ENCODE measurements at places on chromosomes 3 and 15.
A peak's percentile ranks its signal among the peaks of the same experiment; 100 is the strongest.

GRCh38 chr3:151178208-151178845 is 24.7 kb downstream of the GPR171 start:
- DNase-seq: no peak

DNA sequence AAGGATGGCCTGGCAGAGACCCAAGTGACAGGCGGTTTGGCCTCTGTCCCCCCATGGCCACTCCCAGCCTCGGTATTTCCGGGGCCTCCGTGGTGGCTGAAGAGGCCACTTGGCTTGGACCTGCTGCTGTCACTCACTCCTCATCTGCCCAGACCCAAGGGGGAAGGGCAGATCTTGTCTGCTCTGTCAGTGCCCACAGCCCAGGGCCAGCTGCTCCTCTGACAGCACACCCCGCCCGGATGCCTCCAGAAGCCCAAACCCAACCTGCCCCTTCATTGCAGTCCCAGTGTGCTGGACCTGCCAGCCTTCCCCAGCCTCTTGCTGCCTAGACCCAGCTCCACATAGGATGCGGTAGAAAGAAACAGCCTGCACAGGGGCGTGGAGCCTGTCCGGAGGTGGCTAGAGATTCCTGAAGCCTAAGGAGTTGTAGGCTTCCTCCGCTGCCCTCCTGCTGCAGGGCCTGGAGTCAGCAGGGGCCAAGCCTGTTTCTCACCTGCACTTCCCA is 52.0 kb downstream of the MAGEF1 start:
- DNase-seq: no peak

- DNase-seq: no peak
Measured at GRCh38 chr15:92619145-92620101, 36.2 kb downstream of the FAM174B start.

DNA sequence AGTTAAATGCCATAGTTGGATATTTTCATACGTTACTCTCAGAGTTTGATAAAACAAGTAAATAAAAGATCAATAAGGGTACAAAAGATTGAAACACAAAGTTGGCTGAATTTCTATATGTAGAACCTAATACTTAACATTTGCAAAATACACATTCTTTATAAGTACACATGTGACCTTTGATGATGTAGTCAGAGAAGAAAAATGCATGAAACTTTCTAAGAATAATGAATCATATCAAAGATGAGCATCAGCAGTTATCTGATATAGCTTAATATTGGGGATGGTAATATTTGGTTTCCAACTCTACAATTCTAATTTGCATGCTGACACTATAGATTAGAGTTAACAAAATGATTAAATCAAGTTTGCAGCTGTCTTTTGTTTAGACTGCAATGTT is 188.0 kb upstream of the TGFBR2 start:
- no peak for DNase-seq

GRCh38 chr3:139757448-139758030 is 79.8 kb upstream of the NMNAT3 start:
- DNase-seq: no peak

GRCh38 chr15:77901921-77902750 is 175.4 kb downstream of the TBC1D2B start:
- DNase-seq: no peak

- DNase-seq: no peak
Measured at GRCh38 chr3:129535075-129535474, 6.6 kb downstream of the RHO start.

GRCh38 chr3:145936971-145937370 is 224.0 kb downstream of the PLOD2 start:
- DNase-seq: no peak

DNA sequence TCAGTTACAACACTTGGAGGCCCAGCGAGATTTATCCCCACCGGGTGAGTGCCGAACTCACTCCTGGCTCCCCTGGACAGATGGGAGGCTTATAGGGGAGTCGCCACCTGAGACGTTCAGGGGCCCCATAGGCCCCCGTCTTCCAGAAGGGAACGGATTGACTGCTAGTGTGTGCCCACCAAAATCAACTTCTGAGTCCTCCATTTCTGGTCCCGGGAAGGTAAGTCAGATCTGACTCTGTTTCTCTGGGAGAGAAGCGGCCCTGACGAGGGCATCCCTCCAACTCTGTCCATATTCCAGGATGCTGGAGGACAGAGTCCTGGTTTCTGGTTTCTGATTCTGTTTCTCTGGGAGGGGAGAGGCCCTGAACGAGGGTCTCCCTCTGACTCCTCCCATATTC is 44.3 kb downstream of the ZBTB11 start:
- no peak for DNase-seq

DNA sequence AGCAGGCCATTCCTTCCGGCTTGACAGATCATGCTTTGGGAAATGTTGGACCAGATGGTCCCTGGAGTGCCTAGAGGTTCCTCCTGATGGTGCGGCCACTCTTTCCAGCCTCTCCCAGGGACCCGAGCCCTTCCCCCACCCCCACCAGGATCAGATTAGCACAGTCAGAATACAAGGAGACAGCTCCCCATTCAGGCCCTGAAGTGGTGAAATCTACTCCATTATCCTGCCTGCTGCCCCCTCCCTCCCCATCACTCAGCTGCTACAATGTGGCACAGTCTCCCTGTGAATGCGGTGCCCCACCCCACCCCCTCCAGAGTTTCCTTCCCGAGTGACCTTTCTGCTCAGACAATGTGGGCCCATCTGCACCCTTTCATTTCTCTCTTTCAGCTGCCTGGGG is 29.4 kb downstream of the RNU5B-1 start:
- no peak for DNase-seq

- DNase-seq: no peak
Measured at GRCh38 chr15:25249236-25250010, 189.4 kb downstream of the UBE3A start.

- no peak for DNase-seq
Measured at GRCh38 chr15:60095711-60096110, 91.6 kb downstream of the FOXB1 start.

DNA sequence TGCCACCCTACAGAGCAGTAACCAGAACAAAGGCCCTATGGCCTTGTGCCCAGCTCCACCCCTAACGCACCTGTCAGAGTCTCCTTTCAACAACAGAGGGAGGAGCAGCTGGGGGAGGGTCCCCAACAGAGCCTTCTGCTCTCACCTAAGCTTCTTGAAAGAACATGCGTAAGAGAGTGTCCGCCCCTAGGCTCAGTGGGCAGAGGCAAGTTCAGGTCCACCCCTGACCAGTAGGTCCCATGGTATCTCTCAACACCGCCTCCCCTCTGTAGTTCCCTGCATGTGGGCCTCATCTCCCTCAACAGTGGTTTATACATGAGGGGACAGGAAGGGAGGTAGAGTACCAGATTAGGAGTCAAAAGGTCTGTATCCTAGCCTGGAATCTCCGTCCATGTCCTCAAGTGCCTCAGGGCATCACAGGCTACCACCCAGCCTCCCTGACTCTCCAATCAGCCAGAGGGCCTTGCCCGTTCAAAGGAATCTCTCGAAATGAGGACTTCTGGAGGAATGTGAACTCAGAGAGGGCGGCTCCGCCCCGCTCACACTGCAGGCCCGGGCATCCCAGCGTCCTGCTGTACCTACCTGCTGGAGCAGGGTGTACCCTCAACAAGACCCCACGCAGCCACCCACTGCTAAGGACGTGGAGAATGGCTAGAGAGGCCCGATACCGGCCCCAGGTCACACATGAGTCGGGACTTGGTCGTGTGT is 680 bp downstream of the POC1A start:
- no peak for DNase-seq

GRCh38 chr15:58517682-58518525 is 86.1 kb downstream of the LIPC start:
- DNase-seq: no peak

- no peak for DNase-seq
Measured at GRCh38 chr3:129441782-129442181, 1.8 kb downstream of the IFT122 start.

DNA sequence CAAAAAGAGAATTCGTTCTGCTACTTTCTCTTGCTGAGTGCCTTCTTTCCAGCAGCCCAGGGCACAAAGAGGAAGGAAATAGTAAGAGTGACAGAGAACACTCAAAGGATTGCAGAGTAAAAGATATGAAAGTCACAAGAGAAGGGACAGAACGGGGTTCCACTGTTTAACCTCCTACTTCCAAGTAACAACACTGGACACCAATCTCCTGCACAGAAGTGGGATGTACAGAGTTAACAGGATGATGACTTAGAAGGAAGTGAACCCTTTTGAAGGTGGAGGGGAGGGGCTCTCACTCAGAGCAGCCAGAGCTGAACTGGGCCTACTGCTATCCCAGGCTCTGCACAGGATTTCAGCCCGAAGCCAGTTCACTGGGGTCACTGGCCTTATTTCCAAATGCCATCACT is 130.1 kb upstream of the PRICKLE2 start:
- DNase-seq: no peak

DNA sequence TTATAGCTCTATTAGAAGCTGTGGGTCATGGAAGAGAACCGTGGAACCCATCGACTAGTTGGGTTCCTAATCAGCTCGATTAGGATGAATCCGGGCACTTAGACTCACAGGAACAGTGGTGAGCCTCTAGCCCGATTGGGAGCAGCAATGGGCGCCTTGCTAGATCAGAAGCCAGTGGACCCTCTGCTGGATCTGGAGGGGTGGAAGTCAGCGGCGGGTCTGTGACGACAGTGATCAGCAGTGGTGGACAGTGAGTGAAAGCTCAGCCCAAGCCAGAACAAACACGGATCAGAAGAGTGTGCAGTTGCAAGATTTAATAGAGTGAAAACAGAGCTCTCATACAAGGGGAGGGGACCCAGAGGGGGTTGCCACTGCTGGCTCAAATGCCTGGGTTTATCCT is 1170.2 kb downstream of the OTOL1 start:
- no peak for DNase-seq

DNA sequence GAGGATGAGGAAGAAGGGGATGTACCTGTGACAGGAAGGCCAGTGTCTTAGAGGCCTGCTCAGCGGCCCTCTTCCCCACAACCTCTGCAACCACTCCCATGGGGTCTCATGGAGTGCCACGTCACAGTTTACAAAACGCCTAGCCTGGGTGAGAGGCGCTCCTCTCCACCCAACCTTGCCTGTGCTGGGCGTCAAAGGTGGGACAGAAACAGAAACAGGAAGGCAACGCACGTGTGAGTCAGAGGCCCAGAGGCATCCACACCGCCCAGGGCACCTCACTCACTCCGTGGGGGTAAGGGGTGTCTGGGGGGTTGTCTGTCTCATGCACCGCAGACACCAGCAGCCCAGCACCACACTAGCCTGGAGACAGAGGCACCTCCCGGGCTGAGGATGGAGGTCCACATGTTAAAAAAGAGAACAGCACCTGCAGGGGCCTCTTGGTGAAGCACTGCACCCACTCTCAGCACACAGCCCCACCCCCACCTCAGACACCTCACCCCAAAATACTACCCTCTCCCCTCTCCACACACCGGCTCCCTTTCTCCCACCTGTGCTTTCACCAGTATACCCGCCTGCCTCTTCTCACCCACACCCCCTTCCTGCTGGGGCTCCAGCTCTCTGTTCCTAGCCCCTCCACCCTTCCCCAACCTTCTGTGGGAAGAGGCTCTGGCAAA is 4.7 kb upstream of the CALML4 start:
- peak; percentile 6 for DNase-seq

DNA sequence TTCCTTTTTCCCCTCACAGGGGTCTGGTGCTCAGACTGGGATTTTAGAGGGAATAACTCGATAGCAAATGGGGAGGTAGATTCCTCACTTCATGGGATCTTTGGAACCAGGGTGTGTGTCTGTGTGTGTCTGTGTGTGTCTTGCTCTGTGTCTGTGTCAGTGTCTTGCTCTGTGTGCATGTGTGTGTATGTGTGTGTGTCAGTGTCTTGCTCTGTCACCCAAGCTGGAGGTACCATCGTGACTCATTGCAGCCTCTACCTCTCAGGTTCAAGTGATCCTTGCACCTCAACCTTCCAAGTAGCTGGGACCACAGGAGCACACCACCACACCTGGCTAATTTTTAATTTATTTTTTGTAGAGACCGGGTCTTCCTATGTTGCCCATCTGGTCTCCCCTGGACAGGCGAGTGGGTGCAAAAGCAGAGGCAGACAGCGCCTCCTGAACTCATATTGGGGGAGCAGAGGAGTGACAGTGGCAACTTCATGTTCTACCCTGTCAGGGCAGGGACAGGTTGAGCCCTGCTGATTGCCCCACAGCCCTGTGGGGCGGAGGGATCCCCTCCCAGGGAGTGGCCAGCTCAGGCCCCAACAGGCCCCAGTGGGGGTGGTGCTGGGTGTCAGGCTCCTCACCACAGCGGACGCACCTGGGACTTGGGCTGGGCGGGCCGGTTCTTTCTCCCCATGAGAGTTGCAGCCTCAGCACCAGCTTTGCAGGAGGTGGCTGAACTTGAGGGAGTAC is 10.4 kb upstream of the SEMA4B start:
- DNase-seq: no peak

- no peak for DNase-seq
Measured at GRCh38 chr15:39392469-39393047, 188.3 kb upstream of the THBS1 start.

DNA sequence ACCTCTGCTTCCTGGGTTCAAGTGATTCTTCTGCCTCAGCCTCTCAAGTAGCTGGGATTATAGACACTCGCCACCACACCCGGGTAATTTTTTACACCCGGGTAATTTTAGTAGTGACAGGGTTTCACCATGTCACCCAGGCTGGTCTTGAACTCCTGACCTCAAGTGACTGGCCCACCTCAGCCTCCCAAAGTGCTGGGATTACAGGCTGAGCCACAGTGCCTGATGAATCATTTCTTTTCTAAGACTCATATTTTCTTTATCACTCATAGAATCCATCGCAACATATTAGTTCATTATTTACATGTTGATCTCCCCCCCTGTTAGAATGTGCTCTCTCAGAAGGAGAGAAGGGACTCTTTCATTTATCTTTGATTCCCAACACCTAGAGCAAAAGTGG is 109.5 kb upstream of the PTPRG start:
- DNase-seq: no peak

DNA sequence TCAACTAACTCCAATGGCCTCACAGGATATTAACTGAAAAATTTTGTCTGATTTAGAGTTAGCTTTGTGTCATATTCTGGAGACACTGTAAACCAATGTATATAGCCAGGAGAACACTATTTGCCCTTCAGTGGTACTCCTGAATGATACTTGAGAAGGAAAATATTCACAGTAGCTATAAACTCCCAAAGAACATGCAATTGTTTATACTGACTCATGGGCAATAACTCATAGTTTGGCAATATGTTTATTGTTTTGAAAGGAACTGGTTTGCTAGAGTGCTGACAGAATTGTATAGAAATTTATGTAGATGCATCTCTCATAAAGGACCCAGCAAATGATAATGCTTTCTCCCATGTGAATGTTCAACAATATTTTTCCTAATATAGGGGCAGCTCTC is 537.6 kb downstream of the PLOD2 start:
- DNase-seq: no peak

DNA sequence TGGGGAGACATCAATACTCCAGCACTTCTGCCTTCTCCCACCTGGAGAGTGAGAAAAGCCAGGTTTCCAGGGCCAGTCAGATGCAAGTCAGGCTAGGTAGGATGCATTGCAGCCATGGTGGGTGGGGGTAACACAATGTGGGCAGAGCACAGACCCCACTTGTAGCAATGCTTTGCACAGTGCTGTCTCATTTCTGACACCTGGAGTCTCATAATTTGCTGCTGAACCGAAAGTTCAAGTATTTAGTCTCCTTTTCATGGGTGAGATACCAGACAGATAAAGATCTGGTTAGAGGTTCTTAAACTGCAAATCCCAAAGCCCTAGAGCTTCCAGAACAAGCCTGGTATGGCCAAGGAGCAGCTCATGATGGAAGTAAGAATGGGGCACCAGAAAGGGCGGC is 880.3 kb upstream of the CFAP20DC start:
- no peak for DNase-seq
